Glomerular endothelial cell (primary cell): ENCODE measurements at places on chromosomes 12 and 14. TPM values are rescaled to one million over a fixed set of nuclear protein-coding genes. Genes with fewer than 3 reads are reported as not detected.

The PMEL gene
- total RNA-seq = 0.58 and 1.1 TPM in 2 replicates

The NUP107 gene
- total RNA-seq = 24.4 and 27.3 TPM in 2 replicates

The TAMALIN gene
- total RNA-seq = 38.2 and 53.3 TPM in 2 replicates

The MYO1H gene
- not detected in 2 replicates for total RNA-seq

The OTX2 gene
- not detected in 2 replicates for total RNA-seq

The PDE3A gene
- total RNA-seq = 2.0 and 9.9 TPM in 2 replicates

The LRRC43 gene
- 1.4 and 2.7 TPM in 2 replicates for total RNA-seq

The RASAL1 gene
- total RNA-seq = not detected in 2 replicates

The TEX52 gene
- not detected in 2 replicates for total RNA-seq

The FAM234B gene
- total RNA-seq = 5.6 and 6.8 TPM in 2 replicates

The MYF5 gene
- total RNA-seq = not detected in 2 replicates

The CIT gene
- total RNA-seq = 8.0 and 14.2 TPM in 2 replicates

The BHLHE41 gene
- total RNA-seq = 2.7 and 4.4 TPM in 2 replicates

The TAS2R8 gene
- not detected in 2 replicates for total RNA-seq

The TMEM30B gene
- 0.12 and 0.34 TPM in 2 replicates for total RNA-seq

The COCH gene
- 1.1 and 1.8 TPM in 2 replicates for total RNA-seq

The SYCP3 gene
- 2.0 TPM in 1 of 2 replicates, not detected in the other for total RNA-seq

The CFAP251 gene
- 3.0 and 13.5 TPM in 2 replicates for total RNA-seq

The DDX23 gene
- total RNA-seq = 57.2 and 62.1 TPM in 2 replicates

The AVPR1A gene
- not detected in 2 replicates for total RNA-seq

The RHOJ gene
- 57.3 and 103 TPM in 2 replicates for total RNA-seq

The SLC24A4 gene
- 0.15 and 0.18 TPM in 2 replicates for total RNA-seq
